Choroid plexus epithelial cell (primary cell): ENCODE measurements at places on chromosomes 6 and 20.

- no peak for DNase-seq
Observed at GRCh38 chr20:29876911-29877285, 1380.6 kb upstream of the DEFB115 start.

- no peak for DNase-seq
Observed at GRCh38 chr6:155026706-155027045, 31.6 kb downstream of the TIAM2 start.

DNA sequence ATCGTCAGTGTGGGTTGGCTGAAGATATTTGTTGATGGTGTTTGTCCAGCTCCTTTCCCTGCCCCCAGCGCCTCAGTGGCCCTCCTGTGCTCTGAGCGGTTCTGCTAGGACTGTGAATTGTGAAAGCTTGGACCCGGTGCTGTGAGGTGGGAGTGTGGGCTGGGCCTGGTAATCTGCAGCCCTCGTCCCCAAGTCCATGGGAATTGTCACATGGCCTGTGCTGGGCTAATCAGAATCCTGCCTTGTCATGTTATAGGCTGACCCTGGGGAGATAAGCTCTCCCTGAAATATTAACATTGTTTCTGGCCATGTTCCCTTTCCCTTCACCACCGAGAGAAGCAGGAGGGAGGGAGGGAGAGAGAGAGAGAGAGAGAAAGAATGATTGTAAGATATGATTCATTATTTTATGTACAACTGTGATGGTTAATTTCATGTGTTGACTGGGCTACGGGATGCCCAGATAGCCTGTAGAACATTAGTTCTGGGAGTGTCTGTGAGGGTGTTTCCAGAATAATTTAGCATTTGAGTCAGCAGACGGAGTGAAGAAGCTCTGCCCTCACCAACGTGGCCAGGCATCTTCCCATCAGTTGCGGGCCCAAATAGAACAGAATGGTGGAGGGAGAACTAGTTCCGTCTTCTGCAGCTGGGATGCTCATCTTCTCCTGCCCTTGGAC lies 62.4 kb downstream of the TFAP2C start:
- no peak for DNase-seq

- DNase-seq, result peak; percentile 64
Observed at GRCh38 chr20:49685809-49686208, 27.9 kb downstream of the B4GALT5 start.

DNA sequence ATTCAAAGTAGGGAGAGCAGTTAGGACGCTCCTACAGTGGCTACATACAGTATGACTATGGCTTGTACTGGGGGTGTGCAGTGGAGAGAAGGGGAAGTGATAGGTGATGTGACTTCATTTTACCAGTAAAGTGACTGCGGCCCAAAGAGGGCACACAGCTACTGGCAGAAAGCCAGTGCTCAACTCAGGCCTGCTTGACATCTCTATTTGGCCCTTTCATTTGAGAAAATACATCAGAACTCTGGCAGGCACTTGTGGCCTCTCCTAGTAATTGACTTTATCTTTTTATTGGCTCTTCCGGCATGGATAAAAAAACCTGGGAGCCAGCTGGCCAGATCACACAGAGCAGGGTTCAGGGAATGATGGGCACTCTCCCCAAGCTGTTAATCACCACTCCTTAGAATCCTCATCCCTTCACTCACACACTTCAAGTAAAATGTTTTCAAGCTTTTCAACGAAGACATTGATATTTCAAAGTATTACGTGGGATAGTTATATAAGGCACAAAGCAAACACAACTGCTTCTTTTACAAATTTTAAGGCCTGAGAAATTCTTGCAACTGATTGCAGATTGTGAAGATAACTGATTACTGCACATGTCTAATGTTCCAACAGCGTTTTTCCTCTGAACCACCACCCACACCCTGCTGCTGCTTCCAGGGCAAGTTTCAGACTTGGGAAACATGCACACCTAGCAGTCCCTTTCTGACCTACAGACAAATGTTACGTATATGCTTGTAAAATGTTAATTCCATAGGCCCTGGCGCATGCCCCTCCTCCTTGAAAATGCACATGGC lies 73.5 kb downstream of the TNFRSF21 start:
- DNase-seq, result no peak

GRCh38 chr20:44733341-44734069 lies 12.2 kb upstream of the KCNK15 start:
- peak; percentile 83 for DNase-seq

DNA sequence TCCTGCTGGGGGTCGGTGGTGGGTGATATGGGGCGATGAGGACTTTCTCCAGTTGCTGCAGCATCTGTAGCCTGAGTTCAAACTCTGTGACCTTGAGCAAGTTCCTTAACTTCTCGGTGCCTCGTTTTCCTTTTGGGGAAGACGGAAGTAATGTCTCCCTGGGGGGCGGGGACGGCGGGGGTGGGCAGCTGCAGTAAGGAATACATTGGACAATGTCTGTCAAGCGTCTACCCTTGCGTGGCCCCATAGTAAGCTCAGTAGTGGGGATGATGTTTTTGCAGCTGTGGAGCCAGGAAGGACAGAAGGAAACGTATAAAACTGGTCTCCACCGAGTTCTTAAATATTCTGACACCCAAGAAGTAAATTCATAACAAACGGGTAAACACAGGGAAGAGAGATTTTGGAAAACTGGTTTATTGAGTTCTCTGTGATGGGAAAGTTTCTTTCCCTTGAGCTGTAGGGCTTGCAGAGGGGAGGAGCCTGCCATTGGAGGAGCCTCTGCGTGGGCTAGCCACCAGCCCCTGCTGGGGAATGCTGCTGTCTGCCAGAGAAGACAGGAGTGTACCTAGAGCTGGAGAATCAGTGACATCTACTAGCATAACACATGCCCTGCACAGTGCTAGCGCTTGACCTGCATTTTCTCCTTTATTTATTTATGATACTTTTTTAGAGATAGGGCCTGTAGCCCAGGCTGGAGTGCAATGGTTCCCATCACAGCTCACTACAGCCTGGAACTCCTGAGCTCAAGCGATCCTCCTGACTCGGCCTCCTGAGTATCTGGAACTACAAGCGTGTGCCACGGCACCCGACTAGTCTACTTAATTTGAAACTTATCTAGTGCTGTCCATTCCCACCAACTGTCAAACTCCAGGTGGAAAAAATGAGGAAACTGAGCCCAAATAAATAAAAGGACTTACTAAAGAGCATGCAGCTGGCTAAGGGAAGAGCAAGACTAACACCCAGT lies 1.2 kb upstream of the ACSS1 start:
- peak; percentile 57 for DNase-seq

GRCh38 chr6:33426590-33427511 lies 7.0 kb downstream of the SYNGAP1 start:
- no peak for DNase-seq

DNA sequence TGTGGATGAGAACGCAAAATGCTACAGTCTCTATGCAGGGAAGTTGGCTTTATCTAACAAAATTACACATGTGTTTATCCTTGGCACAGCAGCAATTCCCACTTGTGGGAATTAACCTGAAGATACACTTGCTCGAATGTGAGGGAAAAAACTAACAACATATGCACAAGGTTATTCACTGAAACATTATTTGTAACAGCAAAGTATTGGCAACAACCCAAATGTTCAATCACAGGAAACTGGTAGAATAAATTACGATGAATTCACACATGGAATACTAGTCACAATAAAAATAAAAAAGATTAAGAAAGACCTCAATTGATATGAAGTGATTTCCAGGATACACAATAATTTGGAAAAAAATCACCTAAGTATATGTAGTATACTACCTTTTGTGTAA lies 68.1 kb upstream of the OGFRL1 start:
- DNase-seq, result no peak

- no peak for DNase-seq
Observed at GRCh38 chr6:104256646-104257045, 603.1 kb downstream of the HACE1 start.

GRCh38 chr6:103534095-103534494 lies 1325.6 kb downstream of the HACE1 start:
- DNase-seq, result no peak

DNA sequence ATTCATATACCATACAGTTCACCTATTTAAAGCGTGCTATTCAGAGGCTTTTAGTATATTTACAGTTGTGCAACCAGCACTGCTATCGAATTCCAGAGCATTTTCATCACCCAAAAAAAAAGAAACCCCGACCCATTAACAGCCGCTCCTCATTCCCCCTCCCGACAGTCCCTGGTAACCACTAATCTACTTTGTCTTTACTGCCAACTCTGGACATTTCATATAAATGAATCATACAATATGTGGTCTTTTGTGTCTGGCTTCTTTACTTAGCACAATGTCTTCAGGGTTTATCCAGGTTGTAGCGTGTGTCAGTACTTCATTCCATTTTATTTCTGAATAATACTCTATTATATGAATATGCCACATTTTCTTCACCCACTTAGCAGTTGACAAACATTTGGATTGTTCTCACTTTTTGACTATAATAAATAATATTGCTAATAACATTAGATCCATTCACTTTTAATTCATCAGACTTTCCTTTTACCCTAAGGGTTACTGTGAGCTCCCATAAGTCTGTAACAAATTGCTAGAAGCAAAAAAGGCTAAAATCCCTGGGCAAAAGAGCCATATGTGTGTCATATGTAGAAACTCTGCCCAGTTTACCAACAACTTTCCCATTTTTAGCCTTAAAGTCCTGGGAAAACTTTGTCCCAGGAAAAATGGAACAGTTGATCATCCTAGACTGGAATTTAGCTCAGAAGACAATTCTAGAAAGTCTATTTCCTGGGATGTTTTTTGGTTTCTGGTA lies 23.2 kb upstream of the ROS1 start:
- peak; percentile 95 for DNase-seq

- DNase-seq, result peak; percentile 91
Observed at GRCh38 chr6:157314705-157315321, 8.5 kb downstream of the TMEM242 start.
